ENCODE measurements at places on chromosomes 4 and X. TPM values are rescaled to one million over a fixed set of nuclear protein-coding genes. Genes with fewer than 3 reads are reported as not detected.

PDS5A gene
- total RNA-seq, result 36.2 TPM

MMRN1 gene
- not detected for total RNA-seq

GPR143 gene
- 27.1 TPM for total RNA-seq

FAM50A gene
- total RNA-seq, result 46.1 TPM

MSX1 gene
- total RNA-seq, result 0.16 TPM
